CD4-positive, alpha-beta T cell (primary cell): ENCODE measurements at places on chromosomes 6 and 20. TPM values are rescaled to one million over a fixed set of nuclear protein-coding genes. Genes with fewer than 3 reads are reported as not detected.

The COL21A1 gene
- total RNA-seq = not detected

The FOXF2 gene
- not detected for total RNA-seq

The TPX2 gene
- total RNA-seq = 0.85 TPM

The PDE10A gene
- not detected for total RNA-seq

GRCh38 chr20:40449974-40450616 is 238.9 kb downstream of the MAFB start:
- no peak for DNase-seq
- no peak overlapping the region for H3K4me3 ChIP-seq
- H3K27me3 ChIP-seq = no peaks in the 10 kb centered on the region
- H3K36me3 ChIP-seq = no peaks in the 10 kb centered on the region
- no peak overlapping the region for H3K27ac ChIP-seq
- H3K4me1 ChIP-seq = no peaks in the 10 kb centered on the region

GRCh38 chr6:3793545-3793944 is 42.0 kb upstream of the PXDC1 start:
- H3K27ac ChIP-seq = no peak overlapping the region
- DNase-seq = no peak
- H3K4me3 ChIP-seq = no peak overlapping the region
- no peaks in the 10 kb centered on the region for H3K36me3 ChIP-seq

DNA sequence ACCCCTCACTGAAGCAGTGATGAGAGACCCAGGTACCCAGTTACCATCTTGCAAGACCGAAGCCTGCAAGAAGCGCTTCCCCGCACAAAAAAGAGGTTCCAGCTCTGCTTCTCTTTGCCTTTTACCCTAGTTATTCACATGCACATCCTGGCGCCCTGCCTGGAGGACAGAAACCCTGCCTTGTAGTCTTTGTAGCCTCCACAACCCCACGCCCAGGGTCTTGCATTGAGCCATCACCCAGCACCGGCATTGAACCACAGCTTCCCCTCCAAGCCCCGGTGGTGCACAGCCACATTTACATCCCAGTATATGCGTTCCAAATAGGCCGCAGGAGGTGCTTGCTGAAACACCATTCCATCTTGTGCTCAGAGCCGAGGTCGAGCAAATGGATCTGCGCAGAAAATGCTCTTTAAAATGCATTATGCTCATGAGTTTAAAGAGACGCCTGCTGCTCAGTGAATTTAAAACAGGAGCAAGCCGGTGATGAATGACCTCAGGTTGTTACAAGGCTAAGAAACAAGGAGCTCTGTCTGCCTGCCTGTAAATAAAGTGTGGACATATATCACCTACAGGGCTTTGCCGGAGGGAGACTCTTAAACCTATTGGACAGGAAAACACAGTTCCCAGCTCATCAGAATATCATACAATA is 61.7 kb downstream of the GNAS-AS1 start:
- no peak overlapping the region for H3K27ac ChIP-seq
- H3K4me3 ChIP-seq = no peak overlapping the region
- H3K27me3 ChIP-seq = peaks cover 2% of the 10 kb centered on the region
- DNase-seq = no peak

DNA sequence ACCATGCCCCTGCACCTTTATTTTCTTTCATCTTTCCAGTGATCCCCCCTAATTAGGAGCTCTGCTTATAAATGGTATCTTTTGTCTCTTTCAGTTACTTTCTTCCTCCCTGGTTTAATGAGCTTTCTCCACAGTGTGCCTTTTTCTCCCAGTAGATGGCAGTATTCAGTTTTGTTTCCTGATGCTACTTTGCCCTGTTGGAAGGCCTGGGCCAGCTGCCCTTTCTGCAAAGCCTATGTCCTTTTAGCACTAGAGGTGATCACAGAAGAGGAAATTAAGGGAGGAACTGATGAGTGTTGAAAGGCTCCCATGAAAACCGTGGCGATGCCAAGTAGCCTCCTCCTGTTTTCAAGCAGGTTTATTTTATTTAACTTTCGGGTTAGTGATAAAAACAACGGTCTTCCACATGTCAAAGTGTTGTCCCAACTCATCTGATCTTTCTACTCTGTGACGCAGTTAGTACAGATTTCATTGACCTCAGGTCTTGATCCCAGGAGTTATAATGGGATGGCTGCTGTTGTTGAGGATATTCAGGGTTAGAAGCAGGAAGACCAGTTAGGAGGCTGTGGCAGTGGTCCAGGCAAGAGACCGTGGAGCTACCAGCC is 184.2 kb upstream of the BMP2 start:
- H3K36me3 ChIP-seq = no peaks in the 10 kb centered on the region
- no peak for DNase-seq
- H3K27ac ChIP-seq = no peak overlapping the region
- no peaks in the 10 kb centered on the region for H3K27me3 ChIP-seq
- no peaks in the 10 kb centered on the region for H3K4me1 ChIP-seq

- no peak overlapping the region for H3K27ac ChIP-seq
- no peak overlapping the region for H3K4me3 ChIP-seq
- peaks cover 3% of the 10 kb centered on the region for H3K4me1 ChIP-seq
- no peaks in the 10 kb centered on the region for H3K36me3 ChIP-seq
- DNase-seq = no peak
Measured at GRCh38 chr6:4922488-4923037, 81.3 kb downstream of the RPP40 start.

- H3K27me3 ChIP-seq = no peaks in the 10 kb centered on the region
- no peaks in the 10 kb centered on the region for H3K4me1 ChIP-seq
- H3K4me3 ChIP-seq = no peak overlapping the region
- no peak overlapping the region for H3K27ac ChIP-seq
- H3K36me3 ChIP-seq = peaks cover 81% of the 10 kb centered on the region
Measured at GRCh38 chr6:158593670-158594069, 33.8 kb downstream of the TMEM181 start.

DNA sequence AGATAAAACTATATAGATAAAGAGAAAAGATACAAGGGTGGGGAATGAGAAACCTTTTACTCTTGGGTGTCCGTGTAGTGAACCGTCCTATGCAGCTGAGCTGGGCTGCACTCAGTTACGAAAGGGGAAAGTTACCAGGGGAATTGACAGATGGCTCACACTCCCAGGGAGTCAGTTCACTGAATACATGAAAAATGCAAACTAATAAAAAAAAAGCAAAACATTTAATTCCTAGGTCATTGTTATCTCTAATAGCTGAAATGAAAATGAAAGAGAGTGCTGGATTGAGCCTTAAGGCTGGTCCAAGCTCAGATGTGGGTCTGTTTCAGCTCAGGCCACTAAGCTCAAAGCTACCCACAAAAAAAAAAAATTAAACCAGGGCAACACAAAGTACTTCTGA is 138.0 kb downstream of the THBS2 start:
- H3K27me3 ChIP-seq = no peaks in the 10 kb centered on the region
- H3K27ac ChIP-seq = no peak overlapping the region
- H3K4me1 ChIP-seq = no peaks in the 10 kb centered on the region
- DNase-seq = no peak
- H3K4me3 ChIP-seq = no peak overlapping the region
- H3K36me3 ChIP-seq = no peaks in the 10 kb centered on the region

GRCh38 chr20:1242099-1242498 is 16.3 kb downstream of the RAD21L1 start:
- H3K36me3 ChIP-seq = no peaks in the 10 kb centered on the region
- H3K27me3 ChIP-seq = peaks cover 12% of the 10 kb centered on the region

- H3K36me3 ChIP-seq = no peaks in the 10 kb centered on the region
- H3K4me3 ChIP-seq = no peak overlapping the region
- H3K4me1 ChIP-seq = no peaks in the 10 kb centered on the region
Measured at GRCh38 chr6:35972471-35973367, 51.7 kb downstream of the SLC26A8 start.

- no peaks in the 10 kb centered on the region for H3K27me3 ChIP-seq
- DNase-seq = peak; percentile 89
- peaks cover 63% of the 10 kb centered on the region for H3K4me1 ChIP-seq
- peaks cover 22% of the 10 kb centered on the region for H3K36me3 ChIP-seq
- H3K27ac ChIP-seq = peak overlapping the region; percentile 52
- H3K4me3 ChIP-seq = peak overlapping the region; percentile 71
Measured at GRCh38 chr6:33430991-33431879, 11.4 kb downstream of the SYNGAP1 start.

GRCh38 chr6:46491628-46492547 is 639 bp upstream of the RCAN2 start:
- H3K36me3 ChIP-seq = no peaks in the 10 kb centered on the region
- no peak overlapping the region for H3K27ac ChIP-seq
- H3K4me3 ChIP-seq = peak overlapping the region; percentile 43
- peaks cover 12% of the 10 kb centered on the region for H3K4me1 ChIP-seq
- DNase-seq = no peak
- H3K27me3 ChIP-seq = peaks cover 33% of the 10 kb centered on the region

- no peak overlapping the region for H3K27ac ChIP-seq
- no peaks in the 10 kb centered on the region for H3K36me3 ChIP-seq
- H3K27me3 ChIP-seq = no peaks in the 10 kb centered on the region
- H3K4me1 ChIP-seq = no peaks in the 10 kb centered on the region
- DNase-seq = no peak
Measured at GRCh38 chr6:3402310-3403237, 54.3 kb downstream of the SLC22A23 start.

DNA sequence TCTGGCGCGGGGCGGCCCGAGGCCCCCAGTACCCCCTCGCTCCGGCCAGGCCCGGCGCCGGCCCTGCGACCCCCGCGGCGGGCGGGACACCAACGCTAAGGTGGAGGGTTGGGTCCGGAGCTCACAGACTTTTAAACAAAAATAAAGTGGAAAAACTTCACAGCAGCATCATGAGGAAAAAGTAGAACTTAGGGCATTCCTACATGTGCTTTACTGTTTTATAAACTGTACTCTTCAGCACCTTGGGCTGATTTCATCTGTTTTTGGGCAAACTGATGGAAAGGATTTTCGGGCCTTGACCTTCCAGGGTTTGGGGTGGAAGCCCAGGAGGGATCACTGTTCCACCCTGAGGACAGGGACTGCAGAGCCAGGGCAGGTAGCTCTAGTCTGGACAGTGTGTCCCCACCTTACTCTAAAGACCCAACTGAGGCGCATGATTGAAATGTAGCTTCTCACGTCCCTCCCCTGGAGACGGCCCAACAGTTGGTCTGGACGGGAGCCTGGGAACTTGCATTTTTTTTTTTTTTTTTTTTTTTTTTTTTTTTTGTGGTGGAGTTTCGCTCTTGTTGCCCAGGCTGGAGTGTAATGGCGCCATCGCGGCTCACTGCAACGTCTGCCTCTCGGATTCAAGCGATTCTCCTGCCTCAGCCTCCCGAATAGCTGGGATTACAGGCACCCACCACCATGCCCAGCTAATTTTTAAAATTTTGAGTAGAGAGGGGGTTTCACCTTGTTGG is 740 bp downstream of the NELFCD start:
- H3K27ac ChIP-seq = peak overlapping the region; percentile 2
- H3K4me3 ChIP-seq = peak overlapping the region; percentile 82
- H3K27me3 ChIP-seq = no peaks in the 10 kb centered on the region
- no peak for DNase-seq

GRCh38 chr6:75691012-75691411 is 58.0 kb upstream of the MYO6 start:
- no peak for DNase-seq
- H3K4me3 ChIP-seq = no peak overlapping the region
- H3K4me1 ChIP-seq = no peaks in the 10 kb centered on the region

DNA sequence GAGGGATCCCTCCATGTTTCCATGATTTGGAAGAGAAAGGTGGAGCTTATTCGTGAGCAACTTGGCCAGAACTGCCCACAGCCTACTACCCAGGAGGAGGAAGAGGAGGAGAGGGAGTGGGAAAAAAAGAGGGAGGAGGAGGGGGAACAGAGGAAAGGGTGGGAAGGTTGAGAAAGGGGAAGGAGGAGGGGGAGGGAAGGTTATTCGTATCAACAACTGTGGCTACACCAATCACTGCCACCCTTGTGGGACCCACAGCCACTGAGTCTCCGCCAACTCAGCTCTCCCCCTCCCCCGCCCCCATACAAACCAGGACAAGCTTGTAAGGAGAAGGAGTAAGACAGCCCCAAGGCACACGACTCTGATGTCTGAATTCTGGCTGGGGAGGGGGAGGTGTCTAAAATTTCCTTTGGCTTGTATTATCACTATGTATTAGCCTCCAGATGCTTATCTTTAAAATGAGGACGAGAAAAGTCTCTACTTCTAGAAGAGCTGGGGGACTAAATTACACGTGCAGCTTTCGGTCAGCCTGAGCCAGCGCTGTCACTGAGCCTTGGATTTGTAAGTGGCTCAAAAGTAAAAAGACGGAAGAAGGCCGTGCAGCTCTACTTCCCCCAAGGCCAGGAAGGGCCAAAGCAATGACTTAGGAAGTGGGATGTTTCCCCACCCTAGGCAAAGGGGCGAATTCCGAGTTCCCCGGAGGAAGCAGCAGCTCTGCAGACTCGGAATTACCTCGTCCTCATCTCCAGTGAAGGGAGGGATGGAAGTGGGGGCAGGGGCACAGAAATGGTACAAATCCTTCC is 1.0 kb downstream of the FKBP1A start:
- no peaks in the 10 kb centered on the region for H3K27me3 ChIP-seq
- peaks cover 64% of the 10 kb centered on the region for H3K4me1 ChIP-seq
- peak overlapping the region; percentile 72 for H3K27ac ChIP-seq
- peak overlapping the region; percentile 85 for H3K4me3 ChIP-seq
- DNase-seq = peak; percentile 39
- no peaks in the 10 kb centered on the region for H3K36me3 ChIP-seq

DNA sequence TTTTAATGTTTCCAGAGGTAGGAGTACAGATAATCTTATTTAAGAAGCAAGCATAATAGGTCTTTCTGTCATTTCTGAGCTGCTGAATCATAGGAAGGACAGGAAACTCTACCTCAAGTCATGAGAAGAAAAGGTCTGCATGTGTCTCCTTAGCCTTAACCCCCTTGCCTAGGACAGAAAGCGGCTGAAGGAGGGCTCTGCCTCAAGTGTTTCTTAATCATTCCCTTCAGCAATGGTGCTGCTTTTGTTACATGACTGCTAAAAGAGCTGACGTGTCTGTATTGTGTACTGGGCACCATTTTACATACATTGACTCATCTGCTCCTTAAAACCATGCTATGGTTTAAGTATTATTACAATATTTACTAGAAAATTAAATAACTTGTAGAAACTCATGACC is 564.0 kb upstream of the AGPAT4 start:
- DNase-seq = no peak
- H3K4me1 ChIP-seq = no peaks in the 10 kb centered on the region
- no peaks in the 10 kb centered on the region for H3K27me3 ChIP-seq
- H3K4me3 ChIP-seq = no peak overlapping the region
- no peak overlapping the region for H3K27ac ChIP-seq

- H3K27ac ChIP-seq = no peak overlapping the region
- no peaks in the 10 kb centered on the region for H3K4me1 ChIP-seq
- no peaks in the 10 kb centered on the region for H3K36me3 ChIP-seq
- no peaks in the 10 kb centered on the region for H3K27me3 ChIP-seq
Measured at GRCh38 chr20:13855613-13856012, 70.8 kb downstream of the NDUFAF5 start.

DNA sequence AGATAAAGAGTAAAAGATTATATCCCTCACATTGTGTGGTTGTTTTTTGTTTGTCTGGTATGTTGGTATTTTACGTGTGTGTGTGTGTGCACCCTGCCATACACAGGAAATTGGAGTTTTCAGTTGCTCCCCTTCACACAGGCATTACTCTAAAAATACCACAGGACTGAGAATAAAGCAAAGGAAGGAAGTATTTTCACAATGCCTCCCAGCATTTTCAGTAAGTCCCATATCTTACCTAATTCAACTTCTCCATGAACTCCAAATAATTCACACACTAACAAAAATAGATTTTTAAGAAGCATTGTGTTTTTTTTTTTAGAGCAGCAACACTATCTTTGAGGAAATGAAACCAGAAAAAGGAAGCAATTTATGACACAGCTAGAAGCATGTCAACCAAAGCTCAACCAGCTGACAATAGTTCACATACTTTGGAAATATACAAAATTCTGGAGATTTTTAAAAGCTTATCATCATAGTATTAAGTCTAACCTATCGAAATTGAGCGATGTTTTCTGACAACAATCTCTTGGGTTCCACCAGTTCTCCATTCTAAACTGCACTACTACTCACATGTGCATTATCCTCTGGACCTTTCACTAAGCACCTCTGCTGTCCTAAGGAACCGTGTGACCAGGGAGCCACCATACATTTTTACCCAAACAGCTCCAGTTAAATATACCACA is 2.1 kb downstream of the UBE2J1 start:
- peak overlapping the region; percentile 73 for H3K27ac ChIP-seq
- H3K4me3 ChIP-seq = peak overlapping the region; percentile 71
- DNase-seq = no peak
